ENCODE measurements at places on chromosomes 2 and 18.

DNA sequence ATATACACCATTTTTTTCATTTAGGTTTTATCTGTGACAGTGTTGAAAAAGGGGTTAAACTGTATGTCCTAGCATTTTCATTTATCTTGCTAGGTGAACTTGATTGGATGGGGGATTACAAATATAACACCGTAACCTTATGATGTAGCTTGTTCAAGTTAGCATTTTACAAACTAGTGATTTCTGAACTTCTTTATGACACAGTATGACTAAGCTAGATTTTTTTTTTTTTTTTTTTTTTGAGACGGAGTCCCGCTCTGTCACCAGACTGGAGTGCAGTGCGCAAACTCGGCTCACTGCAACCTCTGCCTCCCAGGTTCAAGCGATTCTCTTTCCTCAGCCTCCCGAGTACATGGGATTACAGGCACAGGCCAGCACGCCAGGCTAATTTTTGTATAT, 47.1 kb downstream of the KCMF1 start:
- no peaks in the 10 kb centered on the region for H3K36me3 ChIP-seq
- H3K4me1 ChIP-seq, result no peaks in the 10 kb centered on the region
- no peak overlapping the region for H3K4me3 ChIP-seq
- H3K27me3 ChIP-seq, result no peaks in the 10 kb centered on the region

DNA sequence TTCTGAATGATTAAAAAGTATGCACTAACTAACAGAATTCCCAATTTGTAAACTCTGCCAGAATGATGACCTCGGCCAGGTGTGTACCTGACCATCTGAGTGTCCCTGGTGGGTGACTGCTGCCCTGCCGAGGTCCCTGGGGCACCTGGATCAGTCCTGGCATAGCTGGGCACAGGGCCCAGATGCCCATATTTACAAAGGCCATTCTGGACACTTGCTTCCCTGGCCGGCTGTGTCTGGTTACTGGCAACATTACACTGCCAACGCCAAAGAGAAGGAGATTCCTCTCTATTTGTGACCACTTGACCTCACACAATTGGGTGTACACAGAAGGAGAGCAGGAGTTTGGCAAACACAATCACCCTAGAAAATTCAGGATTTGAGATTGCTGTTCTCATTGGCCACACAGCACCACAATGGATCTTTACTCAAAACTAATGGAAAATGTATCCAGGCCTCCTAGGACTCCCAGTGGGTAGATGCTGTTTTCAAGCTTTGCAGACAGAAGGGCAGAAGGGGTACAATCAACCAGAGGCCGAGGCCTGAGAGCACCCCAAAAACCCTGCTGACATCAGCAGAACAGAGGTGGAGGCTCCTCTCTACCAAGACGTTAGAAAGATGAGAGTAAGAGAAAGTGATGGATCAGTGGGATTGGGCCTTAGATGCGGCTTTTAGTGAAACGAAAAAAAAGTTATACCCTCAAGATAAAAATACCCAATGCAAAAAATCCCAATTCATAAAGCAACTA, 58.3 kb upstream of the PXDN start:
- no peaks in the 10 kb centered on the region for H3K36me3 ChIP-seq
- no peaks in the 10 kb centered on the region for H3K27me3 ChIP-seq
- no peak overlapping the region for H3K4me3 ChIP-seq

GRCh38 chr2:156322686-156323231, 9.8 kb downstream of the NR4A2 start:
- no peak overlapping the region for H3K27ac ChIP-seq
- H3K36me3 ChIP-seq, result no peaks in the 10 kb centered on the region
- H3K4me1 ChIP-seq, result no peaks in the 10 kb centered on the region
- no peak for DNase-seq
- H3K4me3 ChIP-seq, result no peak overlapping the region

GRCh38 chr2:151914989-151915628, 86.9 kb upstream of the ARL5A start:
- H3K27ac ChIP-seq, result no peak overlapping the region
- peaks cover 15% of the 10 kb centered on the region for H3K4me1 ChIP-seq
- no peak overlapping the region for H3K4me3 ChIP-seq
- no peak for DNase-seq
- H3K27me3 ChIP-seq, result no peaks in the 10 kb centered on the region

DNA sequence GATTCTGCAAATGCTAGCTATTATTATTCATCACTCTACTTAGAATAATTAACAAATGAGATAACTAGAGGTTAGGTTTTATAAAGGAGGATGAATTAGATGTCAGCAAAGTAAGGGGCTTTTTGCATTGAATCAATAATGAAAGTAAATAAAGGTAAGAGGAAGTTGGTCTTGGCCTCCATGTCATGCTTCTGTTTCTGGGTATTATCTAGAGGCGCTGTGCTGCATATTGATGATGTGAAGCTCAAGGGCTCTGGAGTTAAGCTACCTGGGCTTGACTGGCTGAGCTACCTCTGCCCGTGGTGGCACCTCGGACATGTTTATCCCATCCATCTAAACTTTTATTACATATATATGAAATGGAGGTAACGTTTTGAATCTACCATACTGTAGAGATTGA, 350.9 kb downstream of the PARD3B start:
- H3K36me3 ChIP-seq, result no peaks in the 10 kb centered on the region
- H3K4me3 ChIP-seq, result no peak overlapping the region
- DNase-seq, result no peak
- H3K4me1 ChIP-seq, result no peaks in the 10 kb centered on the region
- no peaks in the 10 kb centered on the region for H3K27me3 ChIP-seq

GRCh38 chr2:208252716-208253492, 2.0 kb downstream of the IDH1 start:
- H3K27ac ChIP-seq, result no peak overlapping the region
- peaks cover 7% of the 10 kb centered on the region for H3K36me3 ChIP-seq
- DNase-seq, result no peak
- H3K4me1 ChIP-seq, result peaks cover 21% of the 10 kb centered on the region

- no peaks in the 10 kb centered on the region for H3K27me3 ChIP-seq
- H3K4me1 ChIP-seq, result no peaks in the 10 kb centered on the region
- H3K36me3 ChIP-seq, result no peaks in the 10 kb centered on the region
Measured at GRCh38 chr2:162174746-162175145, 22.7 kb upstream of the GCG start.

DNA sequence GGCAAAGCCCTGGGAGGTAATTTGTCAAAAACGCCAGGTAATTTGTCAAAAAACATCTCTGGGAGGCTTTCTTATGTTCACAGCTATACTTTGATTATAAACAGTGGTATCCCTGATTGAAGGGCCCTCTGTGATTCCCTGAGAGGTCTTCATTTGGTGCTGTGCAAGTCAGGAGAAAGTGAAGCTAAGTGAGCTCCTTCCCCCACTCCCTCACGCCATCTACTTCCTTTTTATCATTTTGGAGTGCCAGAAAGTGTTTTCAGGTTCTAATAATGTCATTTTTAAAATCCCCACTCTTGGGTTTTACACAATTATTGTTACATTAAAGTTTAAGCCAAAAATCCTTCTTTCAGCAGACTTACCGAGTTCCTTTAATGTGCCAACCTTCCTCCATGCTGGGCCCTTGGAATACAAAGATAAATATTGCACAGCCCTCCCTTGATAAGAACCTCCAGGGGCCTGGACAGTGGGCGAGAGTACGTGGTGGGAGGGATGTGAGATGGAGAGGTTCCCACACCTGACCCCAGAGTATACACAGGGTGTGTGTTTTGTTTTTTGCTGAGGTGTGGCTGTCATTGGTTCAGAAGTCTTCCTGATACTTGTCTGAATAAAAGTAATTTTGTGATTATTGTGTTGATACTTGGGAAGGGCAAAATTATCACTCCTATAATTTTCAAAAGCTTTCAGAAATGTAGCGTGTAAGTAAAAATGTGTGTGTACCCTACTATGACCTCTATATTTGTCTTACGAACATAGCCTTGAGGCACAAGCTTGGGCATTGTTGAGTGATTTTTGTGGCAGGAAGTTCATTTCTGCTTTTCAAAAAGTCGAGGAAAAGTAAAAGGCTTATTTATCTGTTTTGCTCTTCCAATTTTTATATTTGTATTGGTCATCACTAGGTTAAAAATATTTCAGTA, 8.2 kb downstream of the MAPRE2 start:
- H3K4me1 ChIP-seq, result peaks cover 16% of the 10 kb centered on the region
- no peak for DNase-seq
- H3K4me3 ChIP-seq, result no peak overlapping the region
